ENCODE measurements at places on chromosomes 12 and 14. TPM values are rescaled to one million over a fixed set of nuclear protein-coding genes. Genes with fewer than 3 reads are reported as not detected.
A peak's percentile ranks its signal among the peaks of the same experiment; 100 is the strongest.

DNA sequence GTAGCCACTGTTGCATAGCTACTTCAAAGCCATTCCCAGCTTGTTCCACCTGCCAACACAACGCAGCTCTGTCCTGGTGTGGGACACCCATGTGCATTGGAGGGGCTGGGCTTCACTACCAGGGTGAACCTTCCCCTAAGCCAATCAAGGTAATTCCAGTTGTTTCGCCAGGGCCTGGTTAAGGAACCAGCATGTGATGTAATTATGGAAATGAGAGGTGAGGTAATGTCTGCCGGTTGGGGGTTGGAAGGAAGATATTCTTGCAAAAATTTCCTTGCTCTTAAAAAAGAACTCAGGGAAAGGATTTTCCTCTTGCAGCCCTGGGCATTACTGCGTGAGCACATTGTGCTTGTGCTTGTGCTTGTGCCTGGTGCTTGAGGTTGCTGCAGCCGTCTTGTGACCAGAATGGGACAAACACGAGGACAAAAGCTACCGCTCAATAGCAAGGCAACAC, 14.9 kb downstream of the TUBA1C start:
- peak; percentile 42 for DNase-seq

GRCh38 chr14:63174760-63175191, 29.5 kb upstream of the RHOJ start:
- peak; percentile 73 for DNase-seq

GRCh38 chr12:124939079-124939420, 24.6 kb upstream of the UBC start:
- peak; percentile 89 for DNase-seq

Gene RBP5
- total RNA-seq = not detected

Gene APAF1
- 32.1 TPM for total RNA-seq

GRCh38 chr14:93114713-93115068, 1.0 kb downstream of the ITPK1 start:
- DNase-seq = no peak

DNA sequence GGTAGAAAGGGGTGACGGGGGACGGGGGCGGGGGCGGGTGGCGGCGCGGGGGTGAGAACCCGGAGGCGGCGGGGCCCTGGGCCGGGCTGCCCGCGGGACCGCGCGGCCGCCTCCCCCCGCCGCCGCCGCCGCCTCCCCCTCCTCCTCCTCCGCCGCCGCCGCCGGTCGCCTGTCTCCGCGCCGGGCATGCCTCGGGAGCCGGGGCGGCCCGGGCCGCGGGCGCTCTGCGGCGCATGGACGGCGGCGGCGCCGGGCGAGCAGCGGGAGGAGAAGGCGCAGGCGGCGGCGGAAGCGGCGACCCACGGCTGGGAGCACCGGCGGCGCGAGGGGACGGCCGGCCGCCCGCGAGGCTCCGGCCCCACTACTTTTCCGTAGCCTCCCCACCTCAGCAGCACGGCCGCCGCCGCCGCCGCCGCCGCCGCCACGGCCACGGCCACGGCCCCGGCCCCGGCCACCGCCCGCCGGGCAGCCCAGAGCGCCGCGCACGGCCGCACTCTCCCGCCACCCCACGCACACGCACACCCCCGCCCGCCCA, at the start of gene NPAS3:
Gene NPAS3 (plus strand): TSS at position 161 of the 535 bp plus-strand sequence.
- no peak for DNase-seq

Gene AMDHD1
- total RNA-seq = 0.27 TPM

DNA sequence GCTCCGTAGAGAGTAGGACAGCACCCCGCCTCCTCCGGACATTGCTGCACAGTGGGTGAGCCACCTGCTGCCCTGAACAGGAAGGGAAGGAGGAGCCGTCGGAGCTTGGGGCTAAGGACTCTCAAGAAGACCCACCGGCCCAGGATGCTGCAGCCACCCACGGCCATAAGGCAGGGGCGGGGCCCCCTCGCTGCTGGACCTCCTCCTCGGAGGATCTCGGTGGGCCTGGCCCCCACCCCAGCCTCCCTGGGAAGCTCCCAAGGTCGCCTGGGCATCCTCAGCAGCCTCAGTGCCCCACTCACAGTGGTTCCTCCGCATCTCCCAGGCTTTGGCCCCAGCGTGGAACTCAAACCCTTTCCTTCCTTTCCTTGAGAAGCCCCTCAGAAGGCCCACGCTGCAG, 68.6 kb upstream of the DIO3 start:
- DNase-seq = no peak

GRCh38 chr14:75205591-75205990, 29.2 kb upstream of the TMED10 start:
- DNase-seq = no peak

- no peak for DNase-seq
Observed at GRCh38 chr14:86532219-86532618, 1002.3 kb downstream of the FLRT2 start.

Gene DIO2
- total RNA-seq = not detected

Gene PRPF39
- total RNA-seq = 28.3 TPM

DNA sequence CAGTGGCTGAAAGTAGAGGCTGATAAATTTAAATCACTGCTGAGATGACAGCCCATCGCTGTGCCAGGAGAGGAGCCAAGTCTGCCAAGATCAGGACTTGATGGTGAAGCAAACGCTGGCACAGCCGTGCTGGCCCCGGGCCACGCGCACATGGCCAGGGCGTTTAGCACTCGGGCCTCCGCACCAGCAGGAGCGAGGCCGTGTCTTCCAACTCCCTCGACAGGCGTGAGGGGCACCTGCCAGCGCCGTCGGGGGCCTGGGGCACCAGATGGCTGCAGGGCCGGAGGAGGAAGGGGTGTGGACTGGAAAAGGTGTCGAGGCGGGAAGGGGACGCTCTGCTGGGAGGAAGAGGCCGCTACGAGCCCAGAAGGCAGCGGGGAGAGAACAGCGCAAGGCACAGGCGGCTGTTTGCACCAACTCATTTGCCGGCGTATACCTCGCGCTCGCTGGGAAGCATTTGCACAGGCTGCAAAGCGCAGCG, 29.5 kb downstream of the RIMBP2 start:
- DNase-seq = peak; percentile 85

Gene BBS10
- total RNA-seq = 10.8 TPM

Gene NANOG
- not detected for total RNA-seq

DNA sequence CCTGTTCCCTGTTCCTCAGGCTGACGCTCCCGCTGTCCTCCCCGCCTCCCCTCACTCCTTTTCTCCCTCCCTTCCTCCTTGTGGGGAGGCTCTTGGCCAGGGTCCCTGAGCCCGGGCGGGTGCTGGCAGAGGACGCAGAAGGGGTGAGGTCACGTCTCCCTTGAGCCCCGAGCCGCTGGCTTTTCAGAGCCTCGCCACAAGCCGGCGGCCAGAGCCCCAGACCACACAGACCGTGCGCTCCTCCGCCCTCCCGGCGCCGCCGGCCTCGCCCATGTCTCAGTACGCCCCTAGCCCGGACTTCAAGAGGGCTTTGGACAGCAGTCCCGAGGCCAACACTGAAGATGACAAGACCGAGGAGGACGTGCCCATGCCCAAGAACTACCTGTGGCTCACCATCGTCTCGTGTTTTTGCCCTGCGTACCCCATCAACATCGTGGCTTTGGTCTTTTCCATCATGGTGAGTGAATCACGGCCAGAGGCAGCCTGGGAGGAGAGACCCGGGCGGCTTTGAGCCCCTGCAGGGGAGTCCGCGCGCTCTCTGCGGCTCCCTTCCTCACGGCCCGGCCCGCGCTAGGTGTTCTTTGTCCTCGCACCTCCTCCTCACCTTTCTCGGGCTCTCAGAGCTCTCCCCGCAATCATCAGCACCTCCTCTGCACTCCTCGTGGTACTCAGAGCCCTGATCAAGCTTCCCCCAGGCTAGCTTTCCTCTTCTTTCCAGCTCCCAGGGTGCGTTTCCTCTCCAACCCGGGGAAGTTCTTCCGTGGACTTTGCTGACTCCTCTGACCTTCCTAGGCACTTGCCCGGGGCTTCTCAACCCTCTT, at the start of gene TMEM233:
Gene TMEM233 (plus strand): TSS at position 197 of the 821 bp plus-strand sequence. CDS start 75 bp downstream, at position 272.
- DNase-seq = no peak

Gene NRXN3
- total RNA-seq = not detected

GRCh38 chr12:18139989-18140596, 50.1 kb upstream of the RERGL start:
- DNase-seq = peak; percentile 8

GRCh38 chr12:92810370-92810769, 107.6 kb downstream of the PLEKHG7 start:
- DNase-seq = no peak

DNA sequence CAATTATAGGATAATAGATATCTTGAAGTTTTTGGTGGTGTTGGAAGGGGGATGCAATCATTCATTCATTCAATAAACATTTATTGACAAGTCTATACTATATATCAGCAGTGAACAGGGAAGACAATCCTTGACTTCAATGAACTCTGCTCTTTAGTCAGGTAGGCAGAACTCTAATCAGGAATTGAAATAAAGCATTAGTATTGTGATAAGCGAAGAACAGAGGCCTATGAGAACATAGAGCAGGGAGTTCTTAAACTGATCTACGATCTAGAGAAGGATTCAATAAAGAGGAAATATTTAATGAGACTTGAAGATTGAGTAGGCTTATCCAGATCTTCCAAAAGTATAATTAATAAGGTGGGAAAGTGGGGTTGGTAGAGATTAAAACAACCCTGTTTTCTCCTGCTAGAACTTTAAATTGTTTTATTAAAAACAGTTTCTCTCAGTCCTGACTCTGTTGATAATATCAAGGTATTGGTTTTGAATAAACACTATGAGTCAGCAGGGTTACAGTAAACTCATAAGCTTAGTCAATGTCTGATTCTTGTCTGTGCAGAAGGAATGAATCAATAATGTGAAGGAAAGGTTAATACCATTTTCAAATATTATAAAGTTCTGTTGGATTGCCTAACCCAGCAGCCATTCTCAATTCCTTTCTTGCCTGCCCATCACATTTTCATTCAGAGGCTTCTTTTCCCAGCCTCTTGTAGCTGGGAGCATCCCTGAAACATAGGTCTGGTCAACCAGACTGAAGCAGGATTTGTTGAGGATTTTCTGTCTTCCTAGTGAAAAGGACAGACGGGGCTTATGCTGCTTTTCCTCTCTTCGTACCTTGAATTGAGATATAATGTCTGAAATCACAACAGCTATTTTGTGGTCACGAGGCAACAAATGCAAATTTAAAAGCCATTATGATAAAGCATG, 38.9 kb upstream of the KTN1 start:
- DNase-seq = no peak

Gene IL31
- total RNA-seq = not detected

DNA sequence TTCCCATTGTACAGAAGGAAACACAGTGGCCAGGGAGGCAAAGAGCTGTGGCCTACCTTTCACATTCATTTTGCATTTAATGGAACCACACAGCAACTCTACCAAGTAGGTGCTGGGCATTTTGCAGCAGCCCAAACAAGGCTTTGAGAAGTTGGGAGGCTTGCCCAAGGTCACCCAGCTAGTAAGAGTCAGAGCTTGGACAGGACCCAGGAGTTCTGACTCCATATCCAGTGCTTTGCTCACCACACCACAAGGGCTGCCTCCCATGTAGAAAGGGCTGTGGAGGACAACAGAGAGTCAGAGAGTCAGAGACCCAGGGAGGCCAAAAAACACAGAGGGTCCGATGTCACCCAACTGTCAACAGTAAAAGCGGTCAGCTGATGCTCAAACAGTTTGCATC, 400.2 kb downstream of the BCL11B start:
- DNase-seq = no peak

Gene GZMB
- not detected for total RNA-seq

Gene MIPOL1
- total RNA-seq = 8.4 TPM

Gene NPAS3
- total RNA-seq = not detected

DNA sequence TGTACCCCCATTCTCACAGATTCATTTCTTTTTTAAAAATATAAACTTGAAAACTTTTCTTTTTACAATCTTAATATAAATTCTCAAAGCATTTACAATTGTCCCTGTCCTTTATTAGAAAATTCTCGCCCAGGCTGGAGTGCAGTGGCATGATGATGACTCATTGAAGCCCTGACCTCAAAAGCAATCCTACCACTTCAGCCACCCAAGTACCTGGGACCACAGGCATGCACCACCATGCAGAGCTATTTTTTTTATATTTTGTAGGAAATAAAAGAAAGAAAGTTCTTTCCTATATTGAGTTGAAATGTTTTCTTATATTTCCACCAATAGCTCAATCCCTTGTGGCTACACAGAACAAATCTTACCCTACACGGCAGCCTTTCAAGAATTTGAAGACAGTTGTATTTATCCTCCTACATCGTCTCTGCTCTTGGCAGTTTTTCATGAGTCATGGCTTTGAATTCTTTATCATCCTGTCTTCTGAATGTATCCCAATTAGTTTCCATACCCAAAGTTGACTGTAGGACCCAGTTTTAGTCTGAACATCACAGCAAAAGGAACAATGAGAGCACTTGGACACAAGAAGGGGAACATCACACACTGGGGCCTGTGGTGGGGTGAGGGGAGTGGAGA, 52.4 kb downstream of the SYT1 start:
- DNase-seq = no peak

GRCh38 chr14:58805605-58806409, 168.0 kb downstream of the DACT1 start:
- no peak for DNase-seq

GRCh38 chr14:77309131-77309530, 11.6 kb downstream of the POMT2 start:
- no peak for DNase-seq

Gene NPFF
- total RNA-seq = not detected

- no peak for DNase-seq
Observed at GRCh38 chr12:8722286-8722800, 24.6 kb downstream of the RIMKLB start.

DNA sequence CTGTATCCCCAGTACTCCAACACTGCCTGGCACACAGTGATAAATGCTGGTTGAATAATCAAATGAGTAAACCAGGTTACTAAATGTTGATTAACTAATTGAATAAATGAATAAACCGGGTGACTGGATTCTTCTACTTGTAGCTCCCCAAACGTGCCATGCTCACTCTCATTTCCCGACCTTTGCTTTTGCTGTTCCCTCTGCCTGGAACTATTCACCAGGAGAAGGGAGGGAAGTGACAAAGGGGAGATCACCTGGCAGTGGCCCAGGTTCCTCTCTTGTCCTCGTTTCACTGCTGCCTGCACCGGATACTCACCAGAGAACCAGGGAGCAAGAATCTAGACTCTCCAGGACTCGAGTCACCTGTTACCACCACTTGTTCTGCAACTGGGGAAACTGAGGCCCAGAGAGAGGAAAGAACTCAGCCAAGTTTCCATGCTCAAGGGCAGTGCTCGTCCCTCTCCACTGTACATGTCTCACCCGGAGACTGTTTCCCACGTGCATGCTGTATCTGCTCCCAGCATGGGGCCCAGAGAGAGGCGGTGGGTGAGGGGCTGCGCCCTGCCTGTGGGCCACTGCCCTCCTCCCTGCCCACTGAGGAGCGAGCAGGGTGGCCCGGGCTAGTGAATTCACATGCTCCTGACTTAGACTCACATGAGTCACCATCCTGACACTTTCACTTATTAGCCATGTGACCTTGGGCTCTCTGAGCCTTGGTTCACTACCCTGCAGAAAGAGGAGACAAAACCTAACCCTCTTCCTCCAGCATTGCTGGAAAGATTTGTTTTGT, 17.7 kb upstream of the POP5 start:
- no peak for DNase-seq

DNA sequence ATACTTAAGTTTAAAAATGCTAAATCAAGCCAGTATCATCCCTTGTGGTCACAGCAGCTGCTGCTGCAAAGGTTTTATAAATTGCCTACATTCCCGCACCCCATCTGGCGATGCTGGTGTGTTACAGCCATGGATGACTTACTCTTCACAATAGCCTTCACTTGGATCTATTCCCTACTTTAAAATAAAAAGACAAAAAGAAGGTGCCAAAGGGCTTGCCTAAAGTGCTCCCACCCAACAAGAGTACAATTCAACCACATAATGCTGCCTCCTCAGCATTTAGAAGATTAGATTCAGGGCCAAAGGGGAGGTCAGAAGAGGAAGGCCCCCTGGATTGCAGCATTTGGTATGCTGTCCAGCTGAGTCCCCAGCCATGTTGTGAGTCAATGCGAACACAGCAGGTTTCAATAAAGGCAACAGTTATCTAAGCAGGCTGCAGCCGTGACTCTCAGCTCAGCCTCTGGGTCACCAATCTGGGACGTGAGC, 176.1 kb downstream of the DAD1 start:
- DNase-seq = no peak

Data from G401 (cell line).